ENCODE measurements at places on chromosomes 2 and 18. TPM values are rescaled to one million over a fixed set of nuclear protein-coding genes. Genes with fewer than 3 reads are reported as not detected.
A peak's percentile ranks its signal among the peaks of the same experiment; 100 is the strongest.

GAL3ST2 gene
- not detected for total RNA-seq

HOXD3 gene
- not detected for total RNA-seq

GLI2 gene
- total RNA-seq = 0.26 TPM

MAPK4 gene
- total RNA-seq = not detected

PPP1R7 gene
- total RNA-seq = 32.4 TPM

- DNase-seq = no peak
Measured at GRCh38 chr2:239726631-239727181, 298.4 kb downstream of the NDUFA10 start.

DNA sequence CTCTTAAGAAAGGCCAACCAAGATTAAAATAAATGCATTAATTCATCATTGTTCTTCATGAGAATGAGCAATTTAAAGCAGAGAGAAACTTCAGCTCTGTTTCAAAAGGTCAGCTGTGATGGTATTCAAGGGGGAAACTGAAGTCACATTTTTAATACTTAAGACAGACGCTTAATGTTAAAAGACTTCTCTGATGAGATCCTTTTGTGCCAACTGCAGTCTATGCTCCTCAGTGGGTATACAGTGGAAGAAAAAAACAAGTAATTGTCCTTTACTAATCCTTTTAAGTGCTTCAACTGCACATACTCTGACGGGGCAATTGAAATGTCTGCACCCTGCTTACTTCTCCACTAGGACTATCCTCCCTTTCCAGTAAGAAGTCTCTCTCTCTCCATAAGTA lies 309.7 kb downstream of the GULP1 start:
- no peak for DNase-seq

DNA sequence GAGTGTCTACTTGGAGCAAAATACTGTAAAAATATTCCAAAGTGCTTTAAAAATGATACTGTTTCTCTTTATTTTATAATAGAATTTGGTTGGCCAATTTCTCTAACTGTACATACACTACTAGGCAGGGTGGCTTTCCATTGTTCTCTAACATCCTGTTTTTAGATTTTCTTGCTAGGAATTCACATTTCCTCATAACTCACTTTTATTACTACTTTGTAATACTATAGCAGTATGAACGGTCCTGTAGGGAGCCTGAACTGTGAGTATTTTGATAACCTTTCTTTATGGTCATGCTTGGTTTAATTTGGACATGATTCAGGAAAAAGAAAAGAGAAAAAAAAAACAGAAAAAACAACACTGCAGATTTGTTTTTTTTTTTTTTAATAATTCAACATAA lies 37.8 kb downstream of the GCG start:
- no peak for DNase-seq

- no peak for DNase-seq
Measured at GRCh38 chr2:113910967-113911678, 21.2 kb downstream of the ACTR3 start.

DNA sequence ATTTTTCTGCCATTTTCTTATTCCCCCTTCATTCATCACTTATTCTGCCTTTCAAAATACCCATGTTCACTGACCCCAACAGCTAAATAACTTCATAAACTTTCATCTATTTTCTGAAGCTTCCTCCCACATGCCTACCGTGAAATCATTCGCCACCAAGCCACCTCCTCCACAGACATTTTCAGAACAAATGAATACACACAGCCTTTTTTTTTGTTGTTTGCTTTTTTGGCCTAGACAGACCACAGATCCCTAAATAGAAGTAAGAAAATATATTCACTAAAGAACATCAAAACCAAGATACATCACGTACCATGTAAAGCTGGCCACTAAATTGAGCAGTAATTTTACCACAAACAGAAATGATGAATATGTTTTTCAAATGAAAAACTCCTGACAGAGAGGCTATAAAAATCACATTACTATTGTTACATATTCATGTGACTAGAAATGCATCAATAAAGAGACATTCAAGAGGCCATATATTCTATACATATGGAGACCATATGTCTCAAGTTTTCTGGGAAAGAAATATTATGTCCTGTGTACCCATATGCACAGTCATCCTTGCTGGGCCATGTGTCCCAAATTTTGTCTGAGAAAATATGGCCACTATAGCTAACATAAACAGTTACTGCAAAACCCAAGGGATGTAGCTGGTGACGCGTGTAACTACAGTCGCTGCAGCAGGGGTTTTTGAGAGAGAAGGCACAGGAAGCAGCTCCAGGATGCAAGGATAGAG lies 200.3 kb downstream of the FBXO15 start:
- no peak for DNase-seq

GRCh38 chr18:65938592-65939372 lies 188.0 kb downstream of the CDH7 start:
- peak; percentile 86 for DNase-seq

DNA sequence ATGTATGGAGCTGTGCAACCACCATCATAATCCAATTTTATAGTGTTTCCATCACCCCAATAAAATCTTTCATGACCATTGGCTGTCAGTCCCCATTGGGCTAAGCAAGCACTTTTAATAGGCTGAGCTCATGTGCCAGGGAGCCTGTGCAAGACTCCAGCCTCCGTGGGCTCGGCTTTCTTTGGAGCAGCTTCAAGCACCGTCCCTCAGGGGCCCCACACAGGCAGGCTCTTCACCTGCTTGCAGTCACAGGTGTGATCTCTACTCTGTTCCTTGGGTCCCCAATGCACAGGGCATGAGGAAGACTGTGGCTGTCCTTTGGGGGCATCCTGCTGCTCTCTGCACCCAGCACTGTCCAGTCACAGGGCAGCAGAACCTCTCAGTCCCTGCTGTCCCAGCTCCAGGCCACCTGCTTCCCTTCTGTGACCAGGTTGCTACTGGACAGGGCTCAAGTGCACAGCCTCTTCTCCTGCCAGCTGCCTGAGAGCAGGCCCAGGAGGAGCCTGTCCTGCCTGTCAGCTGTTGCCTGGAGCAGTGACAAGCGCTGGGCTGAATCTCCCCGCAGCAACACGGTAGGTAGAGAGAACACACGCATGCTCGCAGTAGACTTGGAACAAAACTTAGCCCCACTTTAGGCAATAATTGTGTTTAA lies 40.7 kb upstream of the TMEM131 start:
- no peak for DNase-seq

- DNase-seq = no peak
Measured at GRCh38 chr2:85997017-85997970, 108.4 kb downstream of the POLR1A start.

GRCh38 chr2:206456078-206456754 lies 12.9 kb downstream of the ADAM23 start:
- no peak for DNase-seq

GRCh38 chr18:1513519-1513918 lies 608.8 kb downstream of the ADCYAP1 start:
- DNase-seq = no peak

DNA sequence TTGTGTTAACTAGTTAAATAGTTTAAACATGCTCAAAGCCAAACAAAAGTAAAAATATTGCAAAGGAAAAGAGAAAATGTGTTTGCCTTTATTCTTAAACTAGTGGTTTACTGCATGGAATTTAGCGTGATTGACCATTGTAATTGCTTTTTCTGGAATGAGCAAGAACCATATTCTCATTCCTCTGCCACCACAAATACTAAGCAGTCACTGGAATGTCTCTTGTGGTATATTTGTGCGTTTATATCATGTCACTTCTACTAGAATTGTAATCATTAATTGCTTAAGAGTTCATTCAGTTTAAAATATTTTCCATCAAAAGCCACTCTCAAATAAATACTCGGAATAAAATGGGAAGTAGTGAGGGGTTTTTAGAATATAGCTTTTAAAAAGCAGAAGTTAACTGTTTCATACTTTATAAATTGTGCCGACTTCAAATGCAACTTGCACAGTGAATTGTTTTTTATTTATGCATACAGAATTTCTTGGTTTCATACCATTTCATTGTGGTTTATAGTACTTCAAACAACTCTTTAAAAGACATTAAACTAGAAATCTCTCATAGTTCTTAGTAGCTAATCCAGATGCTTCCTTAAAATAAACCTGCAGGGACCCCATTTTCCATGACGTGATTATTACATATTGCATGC lies 288.1 kb downstream of the EPHA4 start:
- no peak for DNase-seq

GRCh38 chr2:160516547-160517365 lies 23.1 kb upstream of the RBMS1 start:
- DNase-seq = peak; percentile 58

- peak; percentile 92 for DNase-seq
Measured at GRCh38 chr18:31042406-31043181, at the start of gene DSC3. Gene DSC3 (minus strand): TSS chr18:31042742. CDS start chr18:31042660, 82 bp downstream.

Data from bronchial epithelial cell (primary cell).